Activated T-helper 1 cell treated with anti-CD3 and anti-CD28 coated beads, Interleukin-2, amount 50 U/mL, for 16 hours (primary cell): ENCODE measurements at places on chromosomes 16 and 17.

GRCh38 chr17:57823469-57824401, 26.1 kb downstream of the MRPS23 start:
- DNase-seq: no peak

DNA sequence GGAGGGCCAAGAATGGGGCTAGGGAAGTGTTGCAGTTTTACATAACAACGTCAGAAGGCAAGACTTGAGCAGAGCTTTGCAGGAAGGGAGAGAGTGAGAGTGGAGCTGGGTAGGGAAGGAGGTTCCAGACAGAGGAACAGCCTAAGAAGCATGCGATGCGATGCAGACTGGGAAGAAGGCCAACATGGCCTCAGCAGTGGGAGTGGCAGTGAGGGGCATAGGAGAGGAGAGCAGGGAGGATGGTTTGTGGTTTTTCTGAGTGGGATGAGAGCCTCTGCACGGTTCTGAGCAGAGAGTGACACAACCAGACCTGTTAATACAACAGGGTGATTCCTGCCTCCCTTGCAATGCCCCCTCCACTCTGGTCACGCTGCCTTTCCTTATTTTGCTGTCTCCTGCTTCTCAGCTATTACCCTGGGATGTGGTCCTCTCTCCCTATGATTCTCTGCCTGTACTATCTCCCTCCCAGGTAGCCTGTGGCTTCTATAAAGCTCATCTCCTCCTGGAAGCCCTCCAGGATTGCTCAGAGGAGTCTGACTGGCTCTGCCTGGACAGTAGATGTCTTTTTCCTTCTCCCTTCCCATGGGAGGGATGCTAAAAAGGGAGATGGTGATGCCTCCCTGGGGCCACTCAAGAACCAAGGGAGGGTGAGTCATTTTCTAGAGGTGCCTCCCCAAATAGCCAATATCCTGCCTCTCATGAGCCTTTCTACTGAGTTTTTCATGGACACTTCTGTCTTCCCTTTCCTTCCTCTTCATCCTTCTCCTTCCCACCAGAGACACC, 38.7 kb upstream of the NGFR start:
- DNase-seq: no peak

GRCh38 chr16:58614212-58614611, 15.4 kb downstream of the CNOT1 start:
- DNase-seq: no peak

- DNase-seq: no peak
Measured at GRCh38 chr16:88734361-88734728, 28.0 kb downstream of the CTU2 start.

DNA sequence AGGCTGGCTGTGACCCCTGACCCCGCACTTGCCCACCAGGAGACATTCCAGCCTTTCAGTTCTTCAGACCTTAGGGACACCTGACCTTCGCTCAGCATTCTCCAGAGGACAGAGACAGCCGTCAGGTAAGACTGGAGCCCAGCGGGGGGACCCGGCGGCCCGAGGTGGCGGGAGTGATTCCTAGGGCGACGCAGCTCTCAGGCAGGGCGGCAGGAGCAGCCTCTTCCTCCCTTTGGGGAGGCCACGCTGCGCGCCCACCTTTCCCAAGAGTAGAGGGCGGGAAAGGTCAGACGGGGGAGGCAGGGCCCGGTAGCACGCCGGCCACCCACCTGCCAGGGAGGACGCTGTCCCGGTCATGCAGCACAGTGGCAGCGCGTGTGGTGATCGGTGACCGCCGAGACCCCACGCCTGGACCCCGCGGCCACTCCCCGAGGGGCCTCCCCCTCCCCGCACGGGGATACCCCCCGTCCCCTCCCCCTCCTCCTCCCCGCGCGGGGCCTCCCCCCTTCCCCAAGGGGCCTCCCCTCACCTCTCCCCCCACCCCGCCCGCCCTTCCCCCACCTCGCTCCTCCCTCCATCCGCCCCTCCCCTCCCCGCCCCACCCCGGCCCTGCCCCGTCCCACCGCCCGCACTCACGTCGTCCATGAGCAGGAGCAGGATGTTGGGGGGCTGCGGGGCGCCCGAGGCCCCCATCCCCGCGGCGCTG, 472 bp downstream of the GALNS start:
- no peak for DNase-seq
